ENCODE measurements at places on chromosomes 1 and 21.

- DNase-seq: no peak
These were observed 38.6 kb downstream of the ABL2 start for GRCh38 chr1:179190861-179191260.

- DNase-seq: no peak
These were observed 53.2 kb downstream of the AHCTF1 start for GRCh38 chr1:246878551-246878950.

- DNase-seq: no peak
These were observed 238.6 kb downstream of the FOXD2 start for GRCh38 chr1:47676311-47677054.

- no peak for DNase-seq
These were observed 108.5 kb downstream of the SDCCAG8 start for GRCh38 chr1:243364330-243364729.

DNA sequence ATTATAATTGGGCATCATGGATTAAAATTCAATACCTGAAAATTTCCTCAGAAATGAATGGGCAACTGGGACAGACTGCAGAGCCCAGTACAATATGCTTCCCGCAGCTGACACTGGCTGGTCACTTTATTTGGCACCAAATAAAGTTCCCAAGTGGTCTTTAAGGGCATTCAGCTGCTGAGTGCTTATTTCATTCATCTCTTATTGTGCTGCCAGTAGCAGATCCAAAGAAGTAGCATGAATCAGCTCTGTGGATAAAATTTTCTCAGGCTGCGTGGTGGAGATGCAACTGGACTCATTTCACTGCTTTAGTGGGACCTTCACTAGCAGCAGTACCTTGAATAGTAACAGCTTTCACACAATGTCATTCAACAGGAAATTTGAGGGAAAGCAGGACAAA is 226.3 kb upstream of the ADGRL2 start:
- DNase-seq: no peak

DNA sequence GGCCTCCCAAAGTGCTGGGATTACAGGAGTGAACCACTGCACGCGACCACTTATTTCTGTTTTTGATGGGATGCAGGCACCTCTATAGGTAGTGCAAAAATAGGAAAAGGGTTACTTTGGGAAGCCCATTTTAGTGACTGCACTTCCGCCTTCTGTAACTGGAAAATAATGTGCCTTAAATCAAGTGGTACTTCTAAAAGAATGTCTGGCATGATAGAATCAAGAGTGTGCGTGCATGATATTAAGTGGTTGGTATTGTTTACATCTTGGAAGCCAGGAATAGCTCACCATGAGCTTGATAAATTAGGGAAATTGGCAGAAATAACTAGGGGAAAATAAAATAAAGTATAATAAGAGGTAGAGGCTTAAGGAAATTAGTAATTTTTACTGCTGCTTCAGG is 1067.0 kb downstream of the ADGRL2 start:
- DNase-seq: no peak

GRCh38 chr1:61289232-61290098 is 207.1 kb downstream of the NFIA start:
- DNase-seq: no peak

DNA sequence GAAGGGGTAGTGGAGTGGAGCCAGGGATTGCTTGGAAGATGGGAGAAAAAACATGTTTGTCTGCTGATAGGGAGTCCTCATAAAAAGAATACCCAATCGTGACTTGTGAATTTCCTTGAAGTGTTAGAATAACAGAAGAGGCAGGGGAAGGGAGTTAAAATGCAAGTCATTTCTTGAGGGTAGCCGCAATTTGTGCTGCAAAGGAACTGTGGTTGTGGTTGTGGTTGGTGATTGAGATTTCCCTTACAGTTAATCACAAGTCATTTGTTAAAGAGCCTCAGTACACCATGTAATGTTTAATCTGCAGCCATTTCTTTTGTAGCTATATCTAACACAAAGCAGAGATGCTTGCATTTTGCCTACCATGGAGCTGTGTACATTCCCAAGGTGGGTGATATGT is 38.5 kb upstream of the EGLN1 start:
- no peak for DNase-seq

DNA sequence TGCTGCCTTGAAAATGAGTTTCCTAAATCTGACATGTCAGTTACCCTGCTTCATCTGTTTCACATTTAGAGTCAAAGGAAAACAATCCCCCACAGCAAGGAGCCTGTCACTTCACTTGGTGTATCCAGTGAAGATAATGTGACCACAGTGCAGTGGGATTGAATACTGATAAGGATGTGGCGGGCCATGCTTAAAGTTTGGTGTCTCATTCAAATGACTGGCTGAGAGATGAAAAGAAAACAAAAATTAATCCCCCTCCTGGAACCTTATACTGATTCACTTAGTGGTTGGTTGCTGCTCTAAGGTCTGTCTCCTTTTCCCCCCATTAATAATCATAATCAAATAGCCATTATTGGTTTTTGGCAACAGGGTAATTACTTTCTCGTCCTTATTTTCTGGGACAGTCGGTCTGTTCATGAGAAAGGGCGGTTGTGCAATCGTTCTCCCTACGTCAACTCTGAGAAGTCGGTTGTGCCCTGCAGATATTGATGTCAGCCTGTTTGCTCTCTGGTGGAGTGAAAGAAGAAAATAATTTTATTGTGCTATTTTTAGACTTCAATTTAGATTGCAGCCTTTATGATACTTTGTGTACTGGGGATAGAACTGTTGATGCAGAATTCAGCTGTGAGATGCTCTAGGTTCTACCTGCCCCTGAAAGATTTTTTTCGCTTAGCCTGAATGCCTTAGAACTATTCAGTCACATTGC is 360.2 kb downstream of the DISC1 start:
- no peak for DNase-seq

DNA sequence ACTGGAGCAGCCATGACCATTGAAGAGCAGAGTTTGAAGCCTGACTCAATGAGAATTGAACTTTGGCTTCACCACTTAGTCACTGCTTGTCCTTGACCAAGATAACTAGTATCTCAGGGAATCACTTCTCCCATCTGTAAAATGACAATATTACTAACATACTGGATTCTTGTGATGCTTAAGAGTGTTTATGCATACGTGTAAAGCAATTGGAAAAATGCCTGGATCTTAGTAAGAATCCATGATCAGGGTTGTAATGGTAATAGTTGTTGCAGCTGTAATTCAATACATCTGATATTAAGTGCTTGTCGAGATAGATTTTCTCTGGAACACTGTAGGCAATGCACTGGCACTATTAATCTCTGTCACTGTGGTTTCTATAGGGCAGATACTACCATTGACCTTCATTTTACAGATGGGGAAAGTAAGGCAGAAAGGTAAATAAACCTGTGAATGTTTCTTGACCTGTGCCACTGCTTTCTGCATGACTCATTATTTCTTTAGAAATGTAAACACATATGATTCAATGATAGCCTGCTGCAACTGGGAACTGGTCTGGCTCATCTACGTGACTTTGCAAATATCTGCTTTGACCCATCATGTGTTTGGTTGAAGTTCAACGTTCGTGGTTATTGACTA is 662.5 kb downstream of the PLA2G4A start:
- DNase-seq: no peak

DNA sequence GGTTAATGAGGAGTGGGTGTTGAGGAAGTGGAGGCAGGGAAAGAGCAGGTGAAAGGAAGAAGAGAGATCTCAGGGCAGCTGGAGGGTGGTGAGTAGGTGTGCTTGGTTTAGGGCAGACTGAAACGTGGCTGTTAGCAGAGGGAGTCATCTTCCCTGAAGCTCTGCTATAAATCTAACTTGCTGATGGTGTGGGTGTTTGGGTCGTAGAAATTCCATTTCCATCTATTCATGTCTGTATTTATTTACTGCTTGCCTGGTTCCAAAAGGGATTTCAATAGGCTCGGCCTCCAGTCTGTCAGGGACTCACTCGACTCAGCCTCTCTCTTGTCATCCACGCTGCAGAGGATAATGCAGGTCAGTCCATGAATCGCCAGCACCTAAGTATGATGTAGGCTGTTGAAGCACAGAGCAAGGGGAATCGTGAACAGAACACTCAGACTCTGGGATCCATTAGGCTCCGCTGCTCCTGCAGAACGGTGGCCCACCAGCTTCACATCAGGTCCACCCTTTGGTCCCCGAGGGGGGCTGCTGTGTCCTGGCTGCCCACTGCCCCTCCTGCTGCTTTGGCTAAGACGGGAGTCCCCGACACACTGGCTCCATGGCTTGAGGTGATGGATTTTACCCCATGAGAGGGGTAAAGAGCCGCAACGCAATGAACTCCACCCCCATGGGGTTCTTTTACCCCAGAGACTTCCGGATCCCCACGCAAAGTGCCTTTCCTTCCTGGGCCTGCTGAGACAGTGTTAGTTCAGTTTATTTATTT is 156.2 kb downstream of the RHOU start:
- DNase-seq: no peak
